MCF 10A (cell line): ENCODE measurements at places on chromosomes 13 and 19. TPM values are rescaled to one million over a fixed set of nuclear protein-coding genes. Genes with fewer than 3 reads are reported as not detected.

DNA sequence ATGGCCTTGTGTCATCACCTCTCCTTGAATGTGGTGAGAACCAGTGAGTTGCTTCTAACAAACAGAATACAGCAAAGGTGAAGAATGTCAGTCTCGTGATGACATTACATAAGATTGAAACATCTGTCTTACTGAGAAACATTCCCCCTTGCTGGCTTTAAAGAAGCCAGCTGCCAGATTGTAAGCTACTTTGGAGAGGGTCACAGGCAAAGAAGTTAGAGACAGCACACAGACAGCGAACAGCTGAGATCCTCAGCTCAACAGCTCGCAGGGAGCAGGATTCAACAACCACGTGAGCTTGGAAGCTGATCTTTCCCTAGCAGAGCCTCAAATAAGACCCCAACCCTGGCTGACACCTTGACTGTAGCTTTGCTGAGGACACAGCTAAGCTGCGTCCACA lies 367.9 kb downstream of the LIG4 start:
- no peak for DNase-seq

- DNase-seq, result peak; percentile 40
Observed at GRCh38 chr19:4454747-4455718, 2.6 kb downstream of the UBXN6 start.

GRCh38 chr19:40594255-40594654 lies 6.9 kb upstream of the LTBP4 start:
- DNase-seq, result no peak

- no peak for DNase-seq
Observed at GRCh38 chr19:7908078-7908699, 4.5 kb downstream of the MAP2K7 start.

GRCh38 chr19:24062190-24062589 lies 24.8 kb upstream of the ZNF254 start:
- DNase-seq, result no peak

DNA sequence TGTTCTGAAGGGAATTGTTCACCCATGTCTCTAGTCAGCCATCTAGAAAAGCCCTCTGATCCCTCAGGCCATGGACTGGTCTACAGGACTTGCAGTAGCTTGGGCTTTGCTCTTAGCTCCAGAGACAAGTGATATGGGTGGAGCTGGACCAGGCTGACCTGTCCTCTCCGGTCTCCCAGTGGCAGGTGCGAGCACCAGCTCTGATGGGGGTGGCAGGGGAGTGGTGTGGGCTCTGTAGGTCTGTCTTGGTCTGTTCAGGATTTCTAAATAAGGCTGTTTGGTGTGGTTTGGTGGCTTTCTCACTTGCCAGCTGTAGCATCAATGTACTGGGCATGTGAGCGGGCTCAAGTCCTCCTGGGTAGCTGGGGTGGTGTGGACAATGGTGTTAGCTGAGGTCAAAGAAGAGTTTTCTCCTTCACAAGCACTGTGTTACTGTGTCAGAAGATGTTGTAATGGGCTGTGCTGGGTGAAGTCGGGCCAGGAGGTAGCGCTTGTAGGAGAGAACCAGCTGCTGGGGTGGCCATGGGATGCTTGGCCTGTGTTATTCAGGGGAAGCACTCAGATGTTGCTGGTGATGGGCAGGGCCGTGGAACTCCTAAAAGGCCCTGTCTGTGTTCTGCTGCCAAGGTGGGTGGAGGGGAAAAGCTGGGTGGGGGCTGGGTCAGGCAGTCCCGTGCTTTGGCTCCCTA lies 16.9 kb downstream of the GPC6 start:
- no peak for DNase-seq

DNA sequence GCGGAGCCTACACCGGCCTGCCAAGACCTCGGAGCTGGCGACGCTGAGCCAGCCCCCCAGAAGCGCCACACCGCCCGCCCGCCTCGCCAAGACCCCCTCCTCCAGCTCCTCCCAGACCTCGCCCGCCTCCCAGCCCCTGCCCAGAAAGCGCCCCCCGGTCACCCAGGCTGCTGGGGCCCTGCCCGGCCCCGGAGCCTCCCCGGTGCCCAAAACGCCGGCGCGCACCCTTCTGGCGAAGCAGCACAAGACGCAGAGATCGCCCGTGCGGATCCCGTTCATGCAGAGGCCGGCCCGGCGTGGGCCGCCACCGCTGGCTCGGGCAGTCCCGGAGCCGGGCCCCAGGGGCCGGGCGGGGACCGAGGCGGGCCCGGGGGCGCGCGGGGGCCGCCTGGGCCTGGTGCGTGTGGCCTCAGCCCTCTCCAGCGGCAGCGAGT lies 10.2 kb downstream of the C19orf25 start:
- DNase-seq, result peak; percentile 50

GRCh38 chr13:66415444-66415843 lies 814.7 kb downstream of the PCDH9 start:
- no peak for DNase-seq

GRCh38 chr13:102774214-102774568 lies 605 bp upstream of the TEX30 start:
- DNase-seq, result no peak

- DNase-seq, result no peak
Observed at GRCh38 chr19:37935341-37935740, 28.3 kb downstream of the SIPA1L3 start.

DNA sequence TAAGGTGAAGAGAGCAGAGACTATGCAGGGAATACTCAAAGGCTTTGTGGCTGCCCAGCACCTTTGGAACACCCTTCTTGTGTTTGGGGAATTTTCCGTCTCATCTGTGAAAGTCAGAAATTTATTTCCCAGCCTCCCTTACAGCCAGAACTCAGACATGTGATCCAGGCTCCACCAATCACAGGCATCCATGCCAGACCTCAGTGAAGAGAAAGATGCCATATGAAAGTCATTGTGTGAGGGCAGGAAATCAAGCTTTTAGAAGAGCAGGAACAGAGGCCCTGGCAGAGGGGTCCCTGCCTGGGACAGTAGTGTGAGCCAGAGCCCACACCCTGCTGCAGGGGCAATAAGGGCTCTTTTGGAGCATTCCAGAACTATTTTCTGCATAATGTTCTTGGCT lies 12.1 kb downstream of the CCDC70 start:
- no peak for DNase-seq

- DNase-seq, result no peak
Observed at GRCh38 chr19:11649941-11650340, 52.7 kb downstream of the ZNF627 start.

- DNase-seq, result no peak
Observed at GRCh38 chr13:110340812-110341444, 33.8 kb downstream of the COL4A2 start.

DNA sequence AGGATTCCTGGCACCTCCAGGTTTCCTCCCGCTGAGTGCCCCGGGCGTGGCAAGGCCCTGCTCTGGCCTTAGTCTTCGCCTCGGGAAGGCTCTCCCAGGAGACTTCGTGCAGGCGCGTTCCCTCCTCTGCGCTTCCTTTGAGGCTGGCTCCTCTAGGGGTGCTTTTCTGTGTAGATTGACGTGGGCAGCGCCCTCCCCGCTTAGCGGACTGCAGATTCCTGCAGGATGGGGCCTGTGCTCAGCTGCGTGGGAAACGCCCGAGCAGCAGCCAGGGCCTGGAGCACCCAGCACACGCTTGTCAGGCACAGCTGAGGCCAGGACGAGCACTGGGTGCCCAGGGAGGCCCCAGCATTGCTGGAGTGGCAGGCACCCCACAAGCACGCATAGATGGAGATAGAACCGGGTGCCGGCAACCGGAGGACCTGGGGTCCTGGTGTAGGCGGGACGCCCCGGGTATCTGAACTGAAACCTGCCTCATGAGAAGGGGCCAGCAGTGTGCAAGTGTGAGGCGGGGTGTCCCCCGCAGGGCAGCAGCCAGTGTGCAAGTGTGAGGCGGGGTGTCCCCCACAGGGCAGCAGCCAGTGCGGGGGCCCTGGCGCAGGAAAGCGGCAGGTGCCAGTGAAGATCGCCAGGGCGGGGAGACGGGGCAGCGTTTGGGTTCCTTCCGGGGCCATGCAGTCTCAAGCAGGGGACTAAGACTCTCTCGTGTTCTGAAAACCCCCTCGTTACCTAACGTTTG lies 3.4 kb downstream of the NDUFS7 start:
- no peak for DNase-seq

DNA sequence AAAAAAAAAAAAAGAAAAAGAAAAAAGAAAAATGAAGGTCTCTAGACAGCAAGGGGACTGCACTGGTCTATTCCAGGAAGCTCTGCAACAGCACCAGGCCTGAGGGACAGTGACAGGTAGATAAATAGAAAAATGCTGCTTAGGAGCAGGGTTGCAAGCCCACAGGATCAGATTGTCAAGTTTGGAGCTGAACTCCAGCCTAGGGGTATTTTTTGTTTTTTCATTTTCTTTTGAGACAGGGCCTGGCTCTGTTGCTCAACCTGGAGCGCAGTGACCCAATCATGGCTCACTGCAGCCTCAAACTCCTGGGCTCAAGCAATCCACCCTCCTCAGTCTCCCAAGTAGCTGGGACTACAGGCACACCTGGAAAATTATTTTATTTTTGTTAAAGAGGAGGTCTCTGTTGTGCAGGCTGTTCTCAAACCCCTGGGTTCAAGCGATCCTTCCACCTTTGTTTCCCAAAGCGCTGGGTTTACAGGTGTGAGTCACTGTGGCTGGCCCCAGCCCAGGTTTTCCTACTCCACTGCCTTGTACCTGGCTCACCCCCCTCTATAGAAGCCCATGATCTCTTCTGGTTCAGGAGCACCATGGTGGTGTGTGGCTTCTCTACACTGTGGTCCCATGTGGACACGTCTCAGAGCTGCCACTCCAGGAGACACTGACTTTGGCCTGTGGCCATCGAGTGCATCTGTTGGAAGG lies 23.9 kb downstream of the POP4 start:
- peak; percentile 56 for DNase-seq

GRCh38 chr19:33468361-33469170 lies 53.0 kb downstream of the PEPD start:
- DNase-seq, result no peak

GRCh38 chr13:111518161-111518792 lies 197.8 kb downstream of the TEX29 start:
- DNase-seq, result no peak

DNA sequence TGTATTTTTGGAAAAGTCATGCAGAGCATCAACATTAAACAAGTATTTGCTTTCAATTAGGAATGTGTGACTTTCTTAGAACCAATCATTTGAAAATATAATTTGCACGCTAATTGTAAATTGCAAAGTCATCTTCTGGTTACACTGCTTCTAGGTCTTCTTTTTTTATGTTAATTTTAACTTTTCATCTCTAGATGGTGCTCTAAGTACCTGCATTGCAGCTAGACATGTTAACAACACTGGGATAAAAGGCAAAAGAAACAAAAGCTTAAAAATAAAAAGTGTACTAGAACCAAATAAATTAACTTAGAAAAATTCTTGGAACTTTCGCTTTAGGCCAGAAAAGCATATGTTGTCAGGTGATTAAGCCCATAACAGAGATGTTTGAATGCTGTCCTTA lies 2758.2 kb downstream of the PCDH9 start:
- DNase-seq, result peak; percentile 43

DNA sequence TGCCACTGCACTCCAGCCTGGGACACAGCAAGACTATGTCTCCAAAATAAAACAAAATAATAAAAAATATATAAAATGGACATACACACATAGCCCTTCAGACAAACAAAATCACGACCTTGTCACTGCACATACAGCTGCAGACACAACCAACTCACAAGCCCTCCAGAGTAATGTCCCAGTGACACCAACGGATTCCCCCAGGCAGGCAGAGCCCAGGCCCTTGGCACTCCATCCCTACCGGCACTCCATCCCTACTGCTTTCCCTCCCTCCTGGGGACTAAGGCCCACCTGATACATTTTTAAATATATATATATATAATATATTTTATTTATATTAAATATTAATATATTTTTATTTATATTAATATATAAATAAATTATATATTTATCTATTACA lies 18.5 kb downstream of the ZNF101 start:
- DNase-seq, result no peak

DNA sequence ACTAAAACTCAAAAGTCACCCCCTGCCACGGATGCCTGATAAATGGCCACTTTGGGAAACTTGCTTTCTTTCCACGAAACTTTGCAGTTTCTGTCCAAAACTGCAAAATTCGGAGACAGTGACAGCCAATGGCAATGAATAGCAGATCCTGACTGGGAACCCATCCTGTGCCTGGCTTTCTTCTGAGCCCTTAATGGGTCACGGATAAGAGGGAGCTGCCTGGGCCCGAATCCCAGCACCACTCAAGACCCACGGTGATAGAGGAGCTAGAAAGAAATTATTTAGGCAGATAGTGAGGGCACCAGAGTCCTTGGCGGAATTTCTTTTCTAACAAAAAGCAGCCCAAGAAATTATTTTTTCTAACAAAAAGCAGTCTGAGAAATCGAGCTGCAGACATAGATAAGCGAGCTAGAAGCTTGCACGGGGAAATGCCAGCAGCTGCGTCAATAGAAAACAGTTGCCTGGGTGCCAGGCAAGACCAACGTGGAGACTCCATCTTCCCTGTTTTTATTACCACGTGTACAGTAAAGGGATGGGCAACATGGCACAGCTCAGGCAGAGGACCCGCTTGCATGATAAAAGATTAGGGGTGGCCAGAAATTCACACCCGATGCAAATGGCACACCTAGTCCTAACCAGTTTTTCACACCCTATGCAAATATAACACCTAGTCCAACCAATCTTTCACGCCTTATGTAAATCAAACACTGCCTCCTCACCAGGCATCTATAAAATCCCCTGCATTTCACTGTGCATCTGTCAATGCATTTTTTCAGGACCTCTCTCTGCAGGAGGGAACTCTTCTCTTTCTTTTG lies 7.1 kb upstream of the HSH2D start:
- DNase-seq, result no peak

GRCh38 chr19:29887442-29887855 lies 54.6 kb upstream of the URI1 start:
- no peak for DNase-seq

- DNase-seq, result peak; percentile 49
Observed at GRCh38 chr13:101231751-101232428, 184.4 kb downstream of the NALCN start.

GRCh38 chr19:8494158-8494557 lies 8.3 kb downstream of the PRAM1 start:
- DNase-seq, result no peak

CABP5 gene
- not detected in 2 replicates for total RNA-seq

EDDM13 gene
- total RNA-seq, result not detected in 2 replicates

ACP7 gene
- not detected in 2 replicates for total RNA-seq

MEDAG gene
- not detected in 2 replicates for total RNA-seq

SUGP1 gene
- 46.0 and 51.1 TPM in 2 replicates for total RNA-seq

CGB7 gene
- 2.3 and 2.5 TPM in 2 replicates for total RNA-seq

THSD1 gene
- total RNA-seq, result 13.3 and 16.7 TPM in 2 replicates

CBARP gene
- 7.0 and 8.2 TPM in 2 replicates for total RNA-seq

THSD8 gene
- total RNA-seq, result 6.9 and 14.5 TPM in 2 replicates

SLC8A2 gene
- total RNA-seq, result 0.54 TPM in 1 of 2 replicates, not detected in the other

LRRC25 gene
- total RNA-seq, result not detected in 2 replicates

EPSTI1 gene
- total RNA-seq, result not detected in 2 replicates

C1QTNF9 gene
- not detected in 2 replicates for total RNA-seq

SMARCA4 gene
- 127 and 132 TPM in 2 replicates for total RNA-seq
